ENCODE measurements at places on chromosomes 7 and 10.

DNA sequence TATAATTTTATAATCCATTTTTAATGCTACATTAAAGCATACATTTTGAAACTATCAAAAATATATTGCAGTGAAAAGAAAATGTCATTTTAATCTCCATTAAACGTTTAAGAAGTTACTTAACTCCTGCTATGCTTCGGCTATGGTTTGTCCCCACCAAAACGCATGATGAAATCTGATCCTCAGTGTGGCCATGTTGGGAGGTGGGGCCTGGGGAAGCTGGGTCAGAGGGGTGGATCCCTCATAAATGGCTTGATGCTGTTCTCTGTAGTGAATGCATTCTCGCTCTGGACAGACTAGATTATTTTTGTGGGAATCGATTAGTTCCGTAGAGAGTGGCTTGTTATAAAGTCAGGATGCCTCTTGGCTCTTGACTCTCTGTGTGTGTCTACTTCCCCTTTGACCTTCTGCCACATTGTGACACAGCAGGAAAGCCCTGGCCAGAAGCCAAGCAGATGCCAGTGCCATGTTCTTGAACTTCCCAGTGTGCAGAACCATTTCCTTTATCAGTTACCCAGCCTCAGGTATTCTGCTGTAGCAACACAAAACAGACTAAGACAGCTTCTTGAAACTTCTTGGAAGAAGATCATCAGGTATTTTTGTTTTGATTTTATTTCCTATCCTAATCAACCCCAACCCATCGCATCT is 77.8 kb downstream of the TCERG1L start:
- no peak for DNase-seq

DNA sequence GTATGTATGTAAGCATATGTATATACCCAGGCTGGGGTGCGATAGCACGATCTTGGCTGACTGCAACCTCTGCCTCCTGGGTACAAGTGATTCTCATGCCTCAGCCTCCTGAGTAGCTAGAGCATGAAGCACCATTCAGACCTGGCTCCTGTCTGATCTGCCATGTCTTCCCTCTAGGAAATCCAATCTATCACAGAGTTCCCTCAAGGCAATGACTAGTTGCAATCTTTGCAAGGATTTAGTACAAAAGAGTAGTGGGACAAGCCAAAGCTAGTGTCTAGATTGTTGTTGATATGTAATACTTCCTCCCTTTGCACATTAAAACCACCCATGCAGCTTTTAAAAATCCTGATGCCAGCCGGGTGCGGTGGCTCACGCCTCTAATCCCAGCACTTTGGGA is 60.5 kb upstream of the PRKAR2B start:
- no peak for DNase-seq

- no peak for DNase-seq
Observed at GRCh38 chr10:88048312-88048711, 184.9 kb downstream of the PTEN start.

- DNase-seq, result no peak
Observed at GRCh38 chr10:14691359-14691758, 83.3 kb downstream of the FAM107B start.

- no peak for DNase-seq
Observed at GRCh38 chr7:70316745-70317144, 718.5 kb downstream of the AUTS2 start.

- DNase-seq, result peak; percentile 26
Observed at GRCh38 chr7:132368246-132368900, 207.9 kb downstream of the PLXNA4 start.

GRCh38 chr7:28419716-28420115 is 7.4 kb downstream of the CREB5 start:
- no peak for DNase-seq

- no peak for DNase-seq
Observed at GRCh38 chr7:34596887-34597286, 61.1 kb upstream of the NPSR1 start.

GRCh38 chr7:77698042-77698625 is 1.9 kb downstream of the RSBN1L start:
- no peak for DNase-seq

DNA sequence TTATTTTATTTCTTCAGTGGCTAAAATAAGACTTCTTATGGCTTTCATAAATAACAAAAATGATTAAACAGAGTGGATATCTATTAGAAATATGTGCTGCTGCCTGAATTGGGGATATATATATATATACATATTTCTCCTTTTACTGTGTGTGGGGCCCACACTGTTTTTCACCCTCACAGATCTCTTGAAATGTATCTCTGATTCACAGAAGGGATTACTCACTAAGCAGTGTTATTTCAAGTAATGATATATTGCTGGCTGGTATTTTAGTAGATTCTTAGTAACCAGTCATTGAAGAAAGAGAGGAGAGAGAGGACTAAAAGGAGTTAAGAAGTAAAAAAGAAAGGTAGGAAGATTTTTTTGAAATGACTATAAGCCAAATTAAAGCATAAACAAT is 308.6 kb upstream of the NRP1 start:
- no peak for DNase-seq

DNA sequence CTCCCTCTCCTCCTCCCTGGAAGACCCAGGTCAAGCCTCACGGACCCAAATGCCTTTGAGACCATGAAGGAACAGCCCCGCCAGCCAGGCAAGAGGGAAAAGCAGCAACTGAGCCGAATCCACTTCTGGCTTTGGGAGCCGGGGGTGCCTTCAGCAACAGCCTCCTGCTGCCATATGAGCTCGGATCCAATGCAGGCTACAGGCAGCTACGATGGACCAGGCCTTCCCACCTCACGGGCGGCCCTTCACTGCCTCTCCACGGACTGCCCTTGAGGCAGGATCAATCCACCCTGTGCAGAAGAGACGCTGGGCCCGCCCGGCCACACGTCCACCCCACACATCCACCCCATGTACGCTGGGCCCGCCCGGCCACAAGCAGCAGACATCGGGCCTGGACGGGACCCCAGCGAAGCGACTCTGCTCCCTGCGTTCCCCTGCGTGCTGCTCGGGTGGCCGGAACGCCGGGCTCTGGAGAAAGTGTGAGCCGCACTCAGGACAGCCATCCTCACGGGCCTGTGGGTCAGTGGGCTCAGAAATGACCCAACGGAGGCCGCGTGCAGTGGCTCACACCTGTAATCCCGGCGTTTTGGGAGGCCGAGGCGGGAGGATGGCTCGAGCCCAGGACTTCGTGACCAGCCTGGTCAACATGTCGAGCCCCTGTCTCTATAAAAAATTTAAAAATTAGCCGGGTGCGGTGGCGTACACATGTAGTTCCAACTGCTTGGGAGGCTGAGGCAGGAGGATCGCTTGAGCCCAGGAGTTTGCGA is 82.0 kb downstream of the FOXL3 start:
- DNase-seq, result no peak

GRCh38 chr10:132685101-132685891 is 100.7 kb downstream of the NKX6-2 start:
- no peak for DNase-seq

- DNase-seq, result no peak
Observed at GRCh38 chr7:116679500-116679899, 7.5 kb downstream of the MET start.

GRCh38 chr7:148849393-148850098 is 34.5 kb downstream of the EZH2 start:
- DNase-seq, result no peak

- DNase-seq, result no peak
Observed at GRCh38 chr10:79244841-79245504, 102.3 kb upstream of the PPIF start.

- DNase-seq, result no peak
Observed at GRCh38 chr7:78499283-78499682, 700.7 kb downstream of the PHTF2 start.

DNA sequence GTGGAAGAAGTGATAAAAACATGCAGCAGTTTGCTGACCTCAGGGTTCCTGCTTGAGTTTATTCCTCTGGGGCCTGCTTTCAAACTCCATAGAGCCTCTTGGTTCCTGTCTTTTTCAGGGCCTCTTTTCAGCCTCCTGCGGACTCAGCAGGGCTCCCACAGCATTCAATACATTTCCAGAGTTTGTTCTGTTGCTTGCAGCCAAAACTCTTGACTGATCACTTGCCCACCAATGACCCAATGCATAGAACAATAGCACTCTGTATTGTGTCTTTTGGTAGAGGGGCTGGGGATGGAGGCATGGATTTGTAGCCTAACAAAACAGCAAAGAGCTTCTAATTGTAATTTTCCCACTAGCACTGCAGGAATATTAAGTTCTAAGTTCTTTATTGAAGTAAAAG is 50.8 kb upstream of the CREB5 start:
- no peak for DNase-seq

DNA sequence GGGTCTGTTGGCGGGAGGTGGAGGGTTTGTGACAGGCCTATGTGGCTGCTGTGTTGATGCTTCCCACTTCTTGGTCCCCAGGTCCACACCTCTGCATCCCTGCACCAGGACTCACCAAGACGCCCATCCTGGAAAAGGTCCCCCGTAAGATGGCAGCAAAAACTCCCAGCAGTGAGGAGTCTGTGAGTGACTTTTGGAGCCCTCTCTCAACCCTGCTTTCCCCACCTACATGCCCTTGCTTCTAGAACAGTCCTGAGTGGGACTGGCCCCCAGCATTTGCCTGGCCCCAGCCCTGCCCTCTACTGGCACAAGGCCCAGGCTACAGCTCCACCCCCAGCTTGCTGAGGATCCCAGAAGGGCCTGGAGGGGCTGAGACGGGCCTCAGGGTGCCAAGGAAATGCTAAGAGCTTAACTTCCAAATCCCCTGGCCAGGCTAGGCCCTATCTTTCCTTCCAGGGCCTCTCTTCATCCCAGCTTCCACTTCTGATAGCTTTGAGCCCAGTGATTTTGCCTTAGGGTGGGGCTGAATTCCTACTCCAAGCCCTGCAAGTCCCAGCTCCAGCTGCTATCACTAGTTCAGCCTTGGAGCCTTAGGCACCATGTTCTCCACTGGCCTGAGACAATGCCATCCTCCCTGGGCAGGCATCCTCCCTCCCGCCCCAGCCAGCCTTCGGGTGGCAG is 2.7 kb downstream of the CHAT start:
- no peak for DNase-seq

DNA sequence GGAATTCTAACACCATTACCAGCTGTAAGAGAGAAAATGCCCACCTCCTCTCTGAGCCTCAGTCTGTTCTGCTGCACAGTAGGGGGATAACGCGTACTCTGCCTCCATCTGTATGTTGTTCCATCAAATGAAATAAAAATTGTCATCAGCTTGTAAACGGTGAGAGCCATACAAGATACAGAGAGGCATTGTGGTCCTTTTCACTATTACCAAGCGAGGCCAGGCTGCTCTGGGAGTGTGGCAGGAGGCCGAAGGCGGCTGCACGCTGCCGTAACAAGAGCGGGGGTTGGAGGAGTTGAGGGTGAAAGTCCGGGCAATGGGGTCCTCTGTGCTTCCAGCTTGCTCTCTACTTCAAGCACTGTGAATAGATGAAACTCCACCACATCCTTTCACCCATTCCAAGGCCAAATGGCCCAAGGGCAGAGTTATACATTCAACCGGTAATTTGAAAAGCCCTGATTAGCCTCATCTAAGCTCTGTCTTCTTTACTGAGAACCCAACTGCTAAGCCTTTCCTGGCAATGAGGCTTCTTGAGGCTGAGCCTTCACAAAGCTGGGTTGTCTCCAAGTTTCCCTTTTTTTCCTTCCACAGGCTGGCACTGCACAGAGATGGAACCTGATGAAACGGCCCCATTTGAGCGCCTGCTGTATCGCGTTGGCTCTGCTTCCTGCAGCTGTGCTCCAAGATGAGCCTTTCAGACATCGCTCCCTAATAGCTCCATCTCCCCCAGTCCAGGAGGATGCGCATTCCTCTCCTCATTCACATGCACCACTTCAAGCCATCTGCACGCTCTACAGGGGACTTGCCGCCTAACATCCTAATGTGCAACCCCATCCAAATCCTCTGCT is 47.2 kb downstream of the PYROXD2 start:
- DNase-seq, result no peak

DNA sequence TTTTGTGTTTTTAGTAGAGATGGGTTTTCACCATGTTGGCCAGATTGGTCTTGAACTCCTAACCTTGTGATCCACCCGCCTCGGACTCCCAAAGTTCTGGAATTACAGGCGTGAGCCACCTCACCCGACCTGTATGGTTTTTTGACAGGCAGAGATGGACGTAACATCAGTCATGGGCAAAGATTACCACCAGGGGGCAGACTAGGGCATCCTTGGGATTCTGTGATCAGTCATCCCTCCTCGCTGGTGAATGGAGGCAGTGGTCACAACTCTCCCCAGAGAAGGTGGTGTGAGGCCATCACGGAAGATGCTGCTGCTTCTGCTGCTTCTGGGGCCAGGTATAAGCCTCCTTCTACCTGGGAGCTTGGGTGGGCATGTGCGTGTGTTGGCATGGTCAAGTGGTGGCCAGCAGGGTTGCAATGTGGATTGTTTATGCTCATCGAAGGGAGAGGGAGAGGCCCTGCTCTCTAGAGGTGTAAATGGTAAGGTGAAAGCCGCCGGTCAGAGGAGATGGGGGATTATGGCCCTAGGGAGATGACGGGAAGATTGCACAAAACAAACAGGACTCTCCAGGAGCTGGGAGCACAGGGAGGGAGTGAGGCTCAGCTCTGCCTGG is 122.7 kb upstream of the PRSS1 start:
- DNase-seq, result peak; percentile 3

DNA sequence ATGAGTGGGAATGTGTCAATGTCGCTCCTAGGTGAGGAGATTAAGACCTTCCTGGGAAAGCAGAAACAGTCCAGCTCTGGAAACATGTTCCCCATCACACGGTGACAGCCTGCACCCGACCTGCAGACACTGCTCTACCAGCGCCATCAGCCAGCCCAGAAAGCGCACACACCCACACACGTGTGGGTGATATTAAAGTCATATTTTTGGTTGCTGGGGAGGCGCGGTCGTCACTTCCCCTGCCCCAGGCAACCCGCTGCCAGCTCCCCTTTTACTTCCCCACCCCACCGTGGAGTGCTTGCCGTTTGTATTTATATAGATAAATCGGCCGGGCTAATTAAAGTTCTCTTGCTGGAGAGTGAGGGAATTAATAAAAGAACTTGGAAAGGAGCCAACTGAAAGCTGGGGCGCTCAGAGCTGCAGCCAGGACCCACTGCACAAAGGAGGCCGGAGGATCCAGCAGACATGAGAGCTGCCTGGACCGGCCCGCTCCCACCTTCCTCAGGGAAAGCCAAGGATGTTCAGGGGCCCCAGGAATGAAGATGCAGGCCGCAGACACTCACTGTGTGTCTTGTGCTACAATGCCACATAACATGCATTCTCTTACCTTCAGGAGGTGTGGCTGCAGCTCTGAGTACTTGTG is 145.2 kb upstream of the UNC5B start:
- DNase-seq, result no peak

DNA sequence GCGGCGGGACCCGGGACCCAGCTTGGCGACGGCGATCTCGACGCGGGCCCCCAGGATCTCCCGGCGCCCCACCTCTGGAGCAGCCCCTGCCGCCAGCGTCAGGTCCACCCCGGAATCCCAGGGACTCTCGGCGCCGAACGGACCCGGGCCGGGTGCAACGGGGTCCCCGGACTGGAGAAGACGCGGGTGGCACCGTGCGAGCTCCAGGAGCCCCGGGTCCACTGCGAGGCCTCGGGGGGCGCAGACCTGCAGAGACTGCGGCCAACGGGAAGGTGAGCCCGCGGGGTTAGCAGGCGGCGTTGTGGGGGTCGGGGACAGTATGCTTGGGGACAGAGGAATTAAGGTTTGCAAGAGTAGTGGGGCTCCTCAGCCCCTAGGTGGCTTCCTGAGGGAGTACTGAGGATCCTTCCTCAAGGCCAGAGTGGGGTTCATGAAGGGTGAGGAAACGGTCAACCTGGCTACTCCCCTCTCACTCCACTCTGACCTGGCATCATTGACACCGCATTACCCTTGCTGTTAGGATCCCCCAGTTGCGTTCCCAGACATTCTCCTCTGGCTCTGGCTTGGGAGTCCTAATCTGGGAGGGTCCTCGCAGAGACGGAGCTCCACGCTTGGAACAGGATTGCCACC is 353 bp downstream of the EPHB6 start:
- DNase-seq, result no peak

Measured in NCI-H1092 (cell line).